ENCODE measurements at places on chromosomes 12 and 14.

- no peak for DNase-seq
These were observed 44.3 kb downstream of the TEAD4 start for GRCh38 chr12:3003357-3003992.

GRCh38 chr12:122749569-122750332 is 2.9 kb upstream of the DENR start:
- no peak for DNase-seq

- no peak for DNase-seq
These were observed 136.0 kb downstream of the CRADD start for GRCh38 chr12:93813186-93813585.

- no peak for DNase-seq
These were observed 22.8 kb downstream of the DDX24 start for GRCh38 chr14:94058128-94058673.

DNA sequence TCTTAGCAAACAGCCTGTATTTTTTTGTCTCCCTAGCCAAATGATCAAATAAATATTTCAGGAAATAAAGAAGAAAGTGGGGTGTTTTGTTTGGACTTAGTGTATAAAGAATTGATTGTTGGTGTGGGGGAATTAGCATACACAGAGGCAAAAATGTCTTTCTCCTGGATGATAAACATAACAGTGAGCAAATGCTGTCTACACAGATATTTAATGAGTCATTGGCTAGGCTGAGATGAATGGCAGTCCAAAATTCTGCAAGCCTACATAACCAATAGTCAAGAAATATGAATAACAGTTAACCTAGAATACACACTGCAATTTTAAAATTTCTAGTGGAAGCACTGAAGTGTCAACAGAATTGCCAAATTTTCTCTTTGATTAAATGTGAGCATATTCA is 35.8 kb downstream of the MYF5 start:
- DNase-seq: no peak

DNA sequence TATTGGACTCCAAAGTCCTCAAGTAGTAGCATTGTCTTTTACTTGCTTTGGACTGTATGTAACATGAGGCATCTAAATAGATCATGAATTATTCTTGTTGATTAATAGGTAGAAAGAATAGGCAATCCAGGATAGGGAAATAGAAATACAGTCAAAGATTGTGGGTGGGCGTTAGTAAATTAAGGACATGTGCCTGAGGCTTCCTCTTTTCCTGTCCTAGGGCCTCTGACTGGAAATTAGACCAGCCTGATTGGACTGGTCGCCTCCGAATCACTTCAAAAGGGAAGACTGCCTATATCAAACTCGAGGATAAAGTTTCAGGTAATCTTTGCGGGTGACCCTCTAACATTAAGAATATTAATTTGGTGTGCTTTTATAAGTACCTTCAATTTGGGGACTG is 7.6 kb downstream of the NECAP1 start:
- DNase-seq: no peak

GRCh38 chr12:109951751-109952150 is 44.4 kb downstream of the GIT2 start:
- no peak for DNase-seq

- DNase-seq: no peak
These were observed 111.9 kb downstream of the LRFN5 start for GRCh38 chr14:41718477-41719166.

GRCh38 chr12:57086493-57087009 is 2.4 kb upstream of the NAB2 start:
- no peak for DNase-seq

DNA sequence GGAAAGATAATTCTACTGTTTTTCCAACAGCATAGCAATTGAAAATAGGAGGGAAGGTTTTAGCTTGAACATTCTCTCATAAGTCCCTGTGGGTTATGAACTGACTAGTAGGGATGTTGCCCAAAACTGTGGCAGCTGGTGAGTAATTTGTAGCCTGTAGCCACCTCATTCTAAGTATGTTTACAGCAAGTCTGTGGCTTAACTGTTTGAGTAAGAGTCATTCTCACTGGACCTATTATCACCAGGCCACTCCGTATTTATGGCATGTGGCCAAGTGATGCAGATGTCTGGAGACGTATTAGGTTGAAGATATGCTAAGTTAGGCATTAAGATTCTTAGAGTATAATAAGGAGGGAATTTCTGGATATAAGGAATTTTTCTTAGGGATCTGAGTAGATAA is 458.3 kb downstream of the ETNK1 start:
- no peak for DNase-seq

GRCh38 chr12:132310181-132311040 is 19.0 kb downstream of the GALNT9 start:
- DNase-seq: no peak

- no peak for DNase-seq
These were observed 162.1 kb downstream of the TMTC2 start for GRCh38 chr12:82848845-82849244.

DNA sequence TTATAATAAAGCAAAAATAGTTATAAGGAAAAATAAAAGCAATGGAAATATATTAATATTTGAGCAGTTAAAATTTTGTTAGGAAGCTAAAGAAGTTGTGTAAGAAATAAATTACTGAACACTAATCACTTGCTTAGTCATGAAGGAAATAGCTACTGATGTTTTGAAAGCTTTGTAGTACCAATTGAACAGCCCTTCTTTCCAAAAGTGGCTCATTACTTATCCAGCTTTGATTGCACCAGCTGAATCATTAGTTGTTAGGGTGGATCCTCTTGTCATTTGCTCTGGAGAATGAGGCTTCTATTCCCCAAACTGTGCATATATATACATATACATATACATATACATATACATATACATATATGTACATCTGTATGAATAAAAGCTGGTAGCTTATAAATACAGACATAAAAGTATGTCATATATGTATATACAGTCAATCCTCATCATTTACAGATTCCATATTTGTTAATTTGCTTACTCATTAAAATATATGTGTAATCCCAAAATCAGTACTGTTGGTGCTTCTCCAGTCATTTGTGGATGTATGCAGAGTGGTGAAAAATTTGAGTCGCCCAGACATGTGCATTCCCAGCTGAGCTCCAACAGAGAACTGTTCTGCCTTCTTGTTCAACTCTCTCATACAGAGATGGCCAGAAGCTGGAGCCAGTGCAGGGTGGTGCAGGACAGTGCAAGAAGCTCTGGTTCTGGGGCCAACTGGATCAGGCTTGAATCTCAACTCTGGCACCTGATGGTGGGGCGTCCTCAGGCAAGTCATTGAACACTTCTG is 214.1 kb downstream of the RPAP3 start:
- no peak for DNase-seq

DNA sequence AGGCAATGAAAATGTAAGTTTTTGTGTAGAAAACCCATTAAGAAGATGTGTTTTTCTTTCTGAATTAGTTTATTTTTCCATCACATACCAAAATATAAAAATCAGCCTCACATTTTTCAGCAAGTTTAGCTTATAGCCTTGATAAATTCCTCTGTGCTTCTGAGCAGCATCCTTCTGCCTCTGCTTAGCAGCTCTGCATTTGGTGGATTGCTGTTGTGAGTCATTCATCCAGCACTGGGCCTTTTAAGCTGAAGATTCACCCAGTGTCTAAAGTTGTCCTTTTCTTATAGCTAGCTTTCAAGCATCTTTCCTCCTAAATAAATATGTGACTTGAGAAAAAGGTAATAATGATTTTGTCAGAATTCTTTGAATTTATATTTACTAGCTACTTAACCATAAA is 206.1 kb downstream of the PCNX1 start:
- no peak for DNase-seq

DNA sequence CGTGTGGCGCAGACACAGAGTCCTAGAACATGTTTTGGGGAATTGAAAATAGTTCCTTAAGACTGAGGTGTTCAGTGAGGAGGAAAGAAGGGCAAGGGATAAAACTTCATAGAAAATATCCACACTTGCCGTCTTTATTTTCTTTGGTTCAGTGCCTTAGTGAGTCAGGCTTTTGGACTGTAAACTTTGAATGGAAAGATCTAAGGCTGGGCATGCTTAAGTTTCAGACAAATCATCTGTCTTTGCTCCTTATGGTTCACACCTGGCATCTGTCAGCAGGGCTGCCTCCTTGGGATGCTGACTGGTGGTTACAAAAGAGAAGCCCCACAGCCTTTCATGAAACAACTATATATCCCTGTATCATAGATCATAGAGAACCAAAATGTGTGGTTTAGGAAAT is 136.3 kb upstream of the PRICKLE1 start:
- no peak for DNase-seq

DNA sequence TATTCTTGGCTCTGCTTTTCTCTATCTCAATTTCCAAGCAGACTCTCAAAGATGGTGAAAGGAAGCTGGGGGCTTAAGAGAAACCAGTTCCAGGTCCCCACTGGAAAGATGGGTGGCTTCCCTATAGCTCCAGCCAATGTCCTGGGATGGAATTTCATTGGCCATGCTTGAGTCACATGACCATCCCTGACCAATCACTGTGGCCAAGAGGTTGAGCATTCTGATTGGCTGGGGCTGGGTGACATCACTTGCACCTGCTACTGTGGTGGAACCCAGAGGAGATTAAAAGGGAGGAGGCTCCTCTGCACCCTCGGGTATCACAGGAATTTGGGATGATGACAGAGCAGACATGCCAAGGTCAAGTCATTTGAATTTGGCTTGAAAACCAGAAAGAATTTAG is 436.5 kb downstream of the TMEM132D start:
- no peak for DNase-seq

DNA sequence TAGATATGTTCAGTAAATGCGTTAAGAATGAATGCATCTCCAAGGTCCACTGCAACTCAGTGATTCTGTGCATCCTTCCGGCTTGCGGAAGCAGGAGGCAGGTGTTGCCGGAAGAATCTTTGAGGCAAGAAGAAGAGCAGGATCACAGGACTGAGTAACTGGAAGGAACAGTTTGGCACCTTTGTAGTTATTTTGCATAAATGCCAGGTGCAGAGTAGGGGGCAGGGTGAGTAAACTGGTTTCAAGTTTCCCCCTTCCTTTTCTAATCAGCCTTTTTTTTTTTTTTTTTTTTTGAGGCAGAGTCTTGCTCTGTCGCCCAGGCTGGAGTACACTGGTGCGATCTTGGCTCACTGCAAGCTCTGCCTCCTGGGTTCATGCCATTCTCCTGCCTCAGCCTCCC is 22.3 kb downstream of the DYRK4 start:
- DNase-seq: no peak

- DNase-seq: no peak
These were observed 4.0 kb upstream of the IRF2BPL start for GRCh38 chr14:77032491-77032843.

- no peak for DNase-seq
These were observed 2.2 kb downstream of the ATP6V1D start for GRCh38 chr14:67357186-67357968.

GRCh38 chr14:89531661-89532335 is 114.8 kb upstream of the FOXN3 start:
- DNase-seq: no peak

DNA sequence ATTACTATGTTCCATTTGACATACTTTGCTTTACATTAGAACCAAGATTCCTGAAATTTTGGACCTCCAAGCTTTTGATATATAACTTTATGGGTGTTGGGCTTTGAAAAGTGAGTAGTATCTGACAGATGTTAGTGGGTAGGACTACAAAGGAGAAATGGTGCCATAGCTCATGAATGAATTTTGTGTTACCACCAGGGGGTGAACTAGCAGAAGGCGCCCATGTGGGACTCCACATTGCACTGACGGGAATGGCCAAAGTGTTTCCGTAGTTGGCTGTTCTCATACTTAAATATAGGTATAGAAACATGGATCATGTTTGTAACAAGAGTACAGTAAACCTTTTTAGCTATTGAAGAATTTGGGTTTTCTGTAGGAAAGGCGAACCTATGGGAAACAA is 337.5 kb downstream of the FLRT2 start:
- no peak for DNase-seq

DNA sequence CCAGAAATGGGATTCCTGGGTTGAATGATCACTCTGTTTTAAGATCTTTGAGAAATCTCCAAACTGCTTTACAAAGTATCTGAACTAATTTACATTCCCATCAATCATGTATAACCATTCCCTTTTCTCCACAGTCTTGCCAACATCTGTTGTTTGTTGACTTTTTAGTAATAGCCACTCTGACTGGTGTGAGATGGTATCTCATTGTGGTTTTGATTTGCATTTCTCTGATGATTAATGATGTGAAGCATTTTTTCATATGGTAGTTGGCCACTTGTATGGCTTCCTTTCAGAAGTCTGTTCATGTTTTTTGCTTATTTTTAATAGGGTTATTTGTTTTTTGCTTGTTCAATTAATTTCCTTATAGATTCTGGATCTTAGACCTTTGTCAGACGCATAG is 211.8 kb upstream of the AVPR1A start:
- no peak for DNase-seq

Data from activated effector memory CD4-positive, alpha-beta T cell treated with Interleukin-2 at 50 U/mL for 16 hours (primary cell).